ENCODE measurements at places on chromosomes 12 and 14. TPM values are rescaled to one million over a fixed set of nuclear protein-coding genes. Genes with fewer than 3 reads are reported as not detected.

DNA sequence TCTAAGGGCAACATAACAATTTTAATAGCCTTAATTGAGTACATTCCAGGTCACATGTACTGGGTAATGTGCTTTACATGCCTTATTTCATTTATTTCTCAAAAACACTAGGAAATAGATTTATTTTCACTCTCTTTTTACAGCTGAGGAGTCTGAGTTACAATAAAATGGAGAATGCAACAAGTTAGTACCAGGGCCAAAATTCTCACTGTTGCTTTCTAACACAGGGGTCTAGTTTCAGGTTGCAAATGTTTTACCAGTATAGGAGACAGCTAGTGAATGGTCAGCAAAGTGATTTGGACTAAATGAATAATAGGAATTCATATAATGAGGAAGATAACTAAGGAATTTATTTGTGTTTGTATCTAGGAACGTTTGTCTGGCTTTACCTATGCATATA lies 137.3 kb downstream of the RASSF9 start:
- DNase-seq = no peak

DNA sequence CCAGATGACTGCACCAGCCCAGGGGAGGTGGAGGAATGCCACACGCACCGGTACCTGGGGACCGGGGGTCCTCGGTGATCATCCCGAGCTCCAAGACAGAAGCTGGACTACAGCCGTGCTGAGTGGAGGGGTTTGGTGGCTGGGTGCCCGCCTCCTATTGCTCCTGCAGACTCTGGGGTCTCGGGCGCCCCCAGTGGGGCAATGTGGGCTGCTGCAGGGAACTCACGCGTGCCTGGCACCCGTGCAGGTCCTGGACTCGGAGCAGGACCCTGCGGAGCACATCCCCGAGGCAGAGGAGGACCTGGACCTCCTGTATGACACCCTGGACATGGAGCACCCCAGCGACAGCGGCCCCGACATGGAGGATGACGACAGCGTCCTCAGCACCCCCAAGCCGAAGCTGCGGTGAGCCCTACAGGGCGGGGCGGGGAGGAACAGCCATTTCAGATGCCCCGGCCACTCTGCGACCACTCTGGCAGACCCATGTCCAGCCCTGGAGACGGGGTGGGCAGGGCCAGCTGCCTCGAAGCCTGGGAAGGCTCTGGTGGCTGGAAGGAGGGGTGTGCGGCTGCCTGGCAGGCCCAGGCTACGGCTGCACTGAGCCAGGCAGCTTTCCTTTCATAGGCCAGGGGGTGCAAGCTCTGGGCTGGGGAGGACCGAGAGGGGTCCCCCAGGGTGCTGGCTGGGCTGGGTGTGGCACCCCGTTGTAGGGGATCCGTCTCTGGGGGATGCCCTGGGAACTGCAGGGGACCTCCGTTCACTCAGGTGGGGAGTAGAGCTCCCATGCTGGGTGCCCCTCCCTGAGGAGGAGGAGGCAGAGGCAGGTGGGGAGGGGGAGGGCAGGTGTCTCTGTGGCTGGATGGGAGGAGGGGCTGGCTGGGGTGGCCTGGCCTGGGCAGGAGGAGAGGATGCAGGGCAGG lies 21.6 kb upstream of the TEX22 start:
- no peak for DNase-seq

DNA sequence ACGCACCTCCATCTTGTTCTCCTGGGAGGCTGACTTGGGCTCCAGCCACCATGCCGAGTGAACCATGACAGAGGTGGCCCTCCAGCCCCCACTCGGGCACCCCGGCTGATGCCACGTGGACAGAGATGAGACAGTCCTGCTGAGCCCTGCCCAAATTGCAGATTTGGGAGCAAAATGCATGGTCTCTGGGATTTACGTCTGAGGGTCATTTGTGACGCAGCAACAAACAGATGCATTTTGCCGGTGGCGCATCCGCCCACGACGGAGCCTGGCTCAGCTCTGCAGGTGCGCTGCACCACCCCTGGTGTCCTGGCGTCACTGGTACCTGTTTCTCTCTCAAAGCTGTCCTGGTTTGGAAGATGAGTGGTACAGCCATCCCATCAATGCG lies 31.1 kb upstream of the INF2 start:
- no peak for DNase-seq

GRCh38 chr14:96064866-96065265 lies 25.7 kb downstream of the C14orf132 start:
- DNase-seq = no peak

- DNase-seq = no peak
Measured at GRCh38 chr14:24693353-24693737, 59.4 kb upstream of the GZMB start.

GRCh38 chr12:51421266-51421884 lies 3.3 kb upstream of the SLC4A8 start:
- peak; percentile 50 for DNase-seq

- DNase-seq = no peak
Measured at GRCh38 chr12:10829994-10830393, 3.8 kb upstream of the TAS2R10 start.

DNA sequence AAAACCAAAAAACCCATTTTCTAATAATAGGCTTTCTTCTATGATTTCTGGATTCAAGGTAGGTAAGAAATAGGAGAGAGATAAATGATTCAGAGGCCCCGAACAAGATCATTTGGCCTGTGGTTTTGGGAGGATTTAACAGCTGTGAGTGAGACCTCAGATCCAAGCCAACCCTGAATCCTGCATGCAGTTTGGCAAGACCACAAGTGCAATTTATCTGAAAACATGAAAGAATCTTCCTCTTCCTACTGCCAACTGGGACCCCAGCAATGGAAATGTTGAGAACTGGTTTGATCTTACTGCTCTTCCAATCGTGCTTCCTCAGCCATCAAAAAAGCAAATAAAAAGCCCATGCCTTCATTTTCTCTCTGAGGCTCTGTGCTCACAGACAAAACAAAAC lies 519.7 kb upstream of the TBX3 start:
- no peak for DNase-seq

The CACNA1C gene
- total RNA-seq = 0.04 TPM

DNA sequence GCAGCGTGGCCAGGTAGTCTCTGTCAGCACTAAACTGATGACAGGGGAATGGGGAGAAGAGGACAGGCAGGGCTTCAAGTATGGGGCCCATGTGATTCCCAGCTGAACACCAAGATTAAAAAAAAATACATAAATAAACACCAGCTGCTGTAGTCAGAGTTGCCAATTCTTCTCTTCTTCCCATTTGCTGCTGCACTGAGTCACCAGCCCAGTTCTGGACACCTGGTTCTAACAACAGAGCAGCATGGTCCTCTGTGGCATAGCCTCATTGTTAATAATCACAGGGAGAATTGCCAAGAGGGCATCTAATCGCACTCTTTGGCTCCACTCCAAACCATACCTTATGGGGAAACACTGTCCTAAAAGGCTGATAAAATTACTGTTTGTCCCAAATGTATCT lies 15.1 kb downstream of the PPM1H start:
- DNase-seq = no peak

The SLC15A5 gene
- not detected for total RNA-seq

- DNase-seq = no peak
Measured at GRCh38 chr12:53131844-53132243, 28.6 kb downstream of the SOAT2 start.

GRCh38 chr12:39327510-39327909 lies 115.4 kb downstream of the KIF21A start:
- no peak for DNase-seq

GRCh38 chr14:74504874-74505720 lies 11.5 kb downstream of the ISCA2 start:
- DNase-seq = no peak

DNA sequence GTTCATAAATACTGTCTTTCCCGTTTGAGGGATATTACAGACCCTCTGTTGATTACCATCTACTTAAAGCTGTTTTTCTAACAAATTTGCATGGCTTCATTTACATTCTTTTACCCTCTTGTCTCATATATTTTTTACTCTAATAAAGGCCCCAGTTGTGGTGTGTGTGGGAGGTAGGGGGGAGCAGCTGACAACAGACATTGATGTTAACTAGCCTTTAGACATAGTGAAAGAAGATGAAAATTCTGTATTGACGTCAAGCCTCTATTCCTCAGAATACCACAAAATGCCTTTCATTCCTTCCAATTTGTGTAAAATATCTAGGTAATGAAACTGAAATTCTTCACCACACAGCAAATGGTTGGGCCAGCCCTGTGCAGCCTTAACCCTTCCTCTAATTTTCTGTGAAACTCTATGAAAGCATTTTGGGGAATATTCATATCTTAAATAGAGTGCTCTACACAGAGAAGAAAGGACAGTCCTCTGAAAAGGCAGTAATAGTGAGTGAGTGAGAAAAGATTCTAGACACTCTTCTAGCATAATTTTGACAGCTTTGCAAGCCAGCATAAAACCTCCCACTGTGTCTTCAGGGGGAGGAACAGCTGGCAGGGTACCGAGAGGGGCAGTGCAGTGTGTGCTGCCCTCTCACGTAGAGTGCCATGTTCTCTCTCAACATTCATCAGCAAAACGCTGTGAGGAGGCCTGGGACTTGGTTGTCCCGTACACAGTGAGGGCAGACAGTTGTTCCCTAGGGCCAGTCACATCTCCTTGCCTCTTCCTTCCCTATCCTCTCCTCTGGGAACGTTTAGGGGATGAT lies 20.1 kb upstream of the CERS5 start:
- DNase-seq = no peak

The GYS2 gene
- total RNA-seq = not detected
